ENCODE measurements at places on chromosomes 1 and 21.
A peak's percentile ranks its signal among the peaks of the same experiment; 100 is the strongest.

GRCh38 chr1:47593013-47593568 lies 155.2 kb downstream of the FOXD2 start:
- H3K27ac ChIP-seq = no peak overlapping the region
- no peaks in the 10 kb centered on the region for H3K4me1 ChIP-seq
- no peaks in the 10 kb centered on the region for H3K36me3 ChIP-seq
- H3K27me3 ChIP-seq = peaks cover 9% of the 10 kb centered on the region

DNA sequence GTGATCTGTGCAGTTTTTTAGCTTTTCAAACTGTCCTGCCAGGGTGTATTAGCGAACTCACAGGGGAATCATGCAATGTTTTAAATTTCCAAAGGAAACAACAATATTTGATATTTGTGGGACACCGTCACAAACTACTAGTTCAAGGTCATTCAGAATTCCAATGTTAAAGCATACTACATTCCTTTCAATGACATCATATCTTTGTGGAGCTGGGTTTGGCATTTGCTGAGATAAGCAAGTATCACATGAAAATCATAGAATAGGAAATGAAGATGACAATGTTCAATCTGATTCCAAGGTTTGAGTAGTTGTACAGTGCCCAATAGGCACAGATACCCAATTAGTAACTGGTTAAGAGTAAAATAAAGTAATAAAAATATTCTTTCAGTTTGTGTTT lies 35.6 kb downstream of the NUF2 start:
- no peaks in the 10 kb centered on the region for H3K27me3 ChIP-seq
- H3K27ac ChIP-seq = no peak overlapping the region
- peaks cover 6% of the 10 kb centered on the region for H3K4me1 ChIP-seq
- no peak for DNase-seq

- no peak for DNase-seq
- H3K36me3 ChIP-seq = peaks cover 12% of the 10 kb centered on the region
- H3K27ac ChIP-seq = peak overlapping the region; percentile 62
Measured at GRCh38 chr1:8367571-8368194, 49.8 kb downstream of the SLC45A1 start.

DNA sequence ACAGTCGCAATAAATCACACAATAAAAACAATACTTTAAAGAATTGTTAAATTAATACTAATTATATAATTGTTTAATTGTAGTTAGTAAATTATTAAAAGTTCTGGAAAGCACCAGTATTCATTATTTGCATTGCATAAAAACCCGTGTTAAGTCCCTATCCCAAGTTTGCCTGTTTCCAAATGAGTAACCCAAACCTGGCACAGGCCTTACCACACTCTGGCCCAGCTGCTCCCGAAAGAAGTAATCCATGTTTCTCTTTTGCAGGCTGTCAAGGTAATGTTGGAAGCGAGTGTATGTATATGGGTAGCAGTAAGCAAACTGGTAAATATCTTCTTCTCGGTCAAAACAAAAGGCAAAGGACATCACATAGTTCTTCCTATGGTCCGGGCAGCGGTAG lies 268.7 kb upstream of the BEND5 start:
- H3K27ac ChIP-seq = no peak overlapping the region
- DNase-seq = no peak
- peaks cover 10% of the 10 kb centered on the region for H3K27me3 ChIP-seq
- H3K4me1 ChIP-seq = no peaks in the 10 kb centered on the region

- no peak overlapping the region for H3K27ac ChIP-seq
- H3K36me3 ChIP-seq = no peaks in the 10 kb centered on the region
- H3K4me3 ChIP-seq = no peak overlapping the region
- no peaks in the 10 kb centered on the region for H3K4me1 ChIP-seq
- no peak for DNase-seq
Measured at GRCh38 chr1:70495370-70495769, 84.3 kb downstream of the CTH start.
